ENCODE measurements at places on chromosomes 5 and 9. TPM values are rescaled to one million over a fixed set of nuclear protein-coding genes. Genes with fewer than 3 reads are reported as not detected.

SAP30L gene
- 4.9 TPM for polyA plus RNA-seq

PDLIM4 gene
- polyA plus RNA-seq = not detected

OTULINL gene
- polyA plus RNA-seq = 1.3 TPM

GPX8 gene
- 1.8 TPM for polyA plus RNA-seq

IFNK gene
- not detected for polyA plus RNA-seq

PPP2R2B gene
- 115 TPM for polyA plus RNA-seq

ITGA2 gene
- polyA plus RNA-seq = 0.05 TPM

HAND1 gene
- not detected for polyA plus RNA-seq

TMEM171 gene
- polyA plus RNA-seq = 3.5 TPM

FGF10 gene
- polyA plus RNA-seq = not detected
